ENCODE measurements at places on chromosomes 12 and 14.
A peak's percentile ranks its signal among the peaks of the same experiment; 100 is the strongest.

DNA sequence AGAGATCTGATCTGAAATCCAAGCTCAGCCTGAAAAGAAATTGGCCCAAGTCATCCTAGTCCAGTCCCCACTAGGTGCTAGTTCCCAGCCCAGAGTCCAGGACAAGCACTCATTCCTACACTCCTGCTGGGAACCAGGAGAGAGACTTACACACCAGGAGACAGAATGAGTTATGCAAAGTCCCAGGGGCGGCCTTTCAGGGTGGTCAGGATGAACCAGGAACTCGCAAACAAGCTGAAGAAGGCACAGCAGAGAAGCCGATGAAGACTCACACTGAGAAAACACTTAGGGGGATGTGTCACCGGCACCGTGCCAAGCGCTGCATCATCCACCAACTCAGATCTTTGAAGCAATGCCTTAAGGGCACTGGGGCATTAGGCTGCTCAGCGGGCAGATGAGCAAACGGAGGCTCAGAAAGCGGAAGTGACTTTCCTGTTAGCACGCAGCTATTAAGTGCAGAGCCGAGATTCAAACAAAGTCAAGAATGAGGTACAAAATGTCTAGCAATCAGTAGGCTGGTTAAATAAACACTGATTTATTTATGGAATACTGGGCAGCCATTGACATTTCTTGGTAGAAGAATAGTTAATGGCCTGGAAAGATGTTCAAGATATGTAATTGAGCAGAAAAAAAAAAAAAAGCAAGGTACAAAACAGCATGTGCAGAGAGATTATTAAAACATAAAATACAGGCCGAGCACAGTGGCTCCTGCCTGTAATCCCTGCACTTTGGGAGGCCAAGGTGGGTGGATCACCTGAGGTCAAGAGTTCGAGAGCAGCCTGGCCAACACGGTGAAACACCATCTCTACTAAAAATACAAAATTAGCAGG, 78.7 kb downstream of the LRRC74A start:
- peak; percentile 81 for DNase-seq

- DNase-seq, result peak; percentile 56
Observed at GRCh38 chr12:52495389-52495788, 2.3 kb upstream of the KRT6A start.

- no peak for DNase-seq
Observed at GRCh38 chr12:11133162-11133561, 1.3 kb downstream of the TAS2R30 start.

DNA sequence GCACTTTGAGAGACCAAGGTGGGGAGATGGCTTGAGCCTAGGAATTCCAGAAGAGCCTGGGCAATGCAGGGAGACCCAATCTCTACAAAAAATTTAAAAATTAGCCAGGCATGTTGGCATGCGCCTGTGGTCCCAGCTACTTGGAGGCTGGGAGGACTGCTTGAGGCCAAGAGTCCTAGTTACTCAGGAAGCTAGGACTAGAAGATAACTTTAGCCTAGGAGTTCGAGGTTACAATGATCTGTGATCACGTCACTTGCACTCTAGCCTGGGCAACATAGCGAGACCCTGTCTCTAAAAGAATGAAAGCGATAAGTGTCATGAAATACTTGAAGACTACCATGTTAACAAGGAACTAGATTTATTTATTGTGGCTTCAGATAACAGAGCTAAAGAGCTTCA, 3.5 kb downstream of the ATF7 start:
- DNase-seq, result no peak

DNA sequence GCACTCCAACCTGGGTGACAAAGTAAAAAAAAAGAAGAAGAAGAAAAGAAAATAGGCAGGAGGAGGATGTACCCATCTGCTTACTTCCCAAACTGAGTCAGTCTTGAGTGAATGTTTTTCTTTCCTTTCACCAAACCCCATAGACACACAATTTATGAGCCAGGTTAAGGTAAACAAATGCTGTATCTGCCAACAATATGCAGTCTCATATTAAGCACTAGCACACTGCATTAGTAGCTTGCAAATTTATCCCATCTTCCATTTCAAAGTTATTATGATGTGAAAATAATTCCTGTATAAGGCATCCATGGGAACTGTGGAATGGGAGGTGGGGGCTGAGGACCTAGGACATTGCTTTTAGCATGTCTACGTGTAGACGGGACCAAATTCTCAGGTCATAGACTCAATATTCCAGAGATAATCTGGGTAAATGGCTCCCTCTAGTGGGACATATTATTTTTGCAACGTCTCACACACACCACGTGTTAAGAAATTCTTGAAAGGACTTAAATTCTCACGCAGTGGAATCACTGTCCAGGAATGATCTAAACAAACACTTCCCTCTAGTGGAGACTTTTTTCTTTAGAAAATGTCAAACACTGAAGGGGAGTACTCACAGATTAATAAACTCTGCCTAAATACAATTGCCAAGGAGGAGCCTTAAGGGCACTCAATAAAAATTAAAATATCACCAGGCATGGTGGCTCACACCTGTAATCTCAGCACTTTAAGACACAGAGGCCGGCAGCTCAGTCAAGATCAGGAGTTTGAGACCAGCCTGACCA, 17.1 kb upstream of the OR10P1 start:
- DNase-seq, result peak; percentile 64

DNA sequence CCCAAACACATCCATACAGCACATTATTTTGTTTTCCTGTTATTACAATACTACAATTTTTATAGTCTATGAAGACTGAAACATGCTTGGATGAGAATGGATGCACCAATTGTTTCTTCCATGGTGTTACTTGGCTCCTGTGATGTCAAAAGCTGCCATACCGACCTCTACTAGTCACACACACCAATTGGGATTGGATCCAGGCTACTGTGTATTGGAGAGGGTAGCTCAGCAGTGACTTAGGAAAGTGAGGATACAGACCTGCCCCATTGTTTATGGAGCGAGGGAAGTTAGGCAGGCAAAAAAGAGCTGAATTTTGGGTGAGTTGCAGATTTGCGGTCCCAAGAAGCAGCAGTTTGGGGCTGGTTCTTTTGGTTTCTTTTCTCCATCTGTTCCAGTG, 30.8 kb upstream of the AKAP6 start:
- no peak for DNase-seq

- DNase-seq, result no peak
Observed at GRCh38 chr14:104532191-104532555, 47.4 kb upstream of the C14orf180 start.

- DNase-seq, result no peak
Observed at GRCh38 chr12:10097521-10097920, 1.3 kb downstream of the CLEC1A start.

DNA sequence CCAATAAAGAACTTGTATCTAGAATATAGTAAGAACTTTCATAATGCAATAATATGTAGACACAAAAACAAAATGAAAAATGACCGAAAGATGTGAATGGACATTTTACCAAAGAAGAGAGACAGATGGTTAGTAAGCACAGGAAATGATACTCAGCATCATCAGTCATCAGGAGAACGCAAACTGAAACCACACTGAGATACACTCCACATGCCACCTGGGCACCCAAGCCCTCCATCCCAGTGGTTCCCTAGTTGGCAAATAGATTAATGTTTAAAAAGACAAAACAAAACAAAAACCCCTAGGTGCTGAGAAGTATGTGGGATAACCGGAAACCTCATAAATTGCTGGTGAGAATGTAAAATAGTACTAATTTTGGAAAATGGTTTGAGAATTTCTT, 26.8 kb upstream of the VPS33A start:
- no peak for DNase-seq

GRCh38 chr14:79699206-79699605, 512.1 kb downstream of the DIO2 start:
- DNase-seq, result no peak

DNA sequence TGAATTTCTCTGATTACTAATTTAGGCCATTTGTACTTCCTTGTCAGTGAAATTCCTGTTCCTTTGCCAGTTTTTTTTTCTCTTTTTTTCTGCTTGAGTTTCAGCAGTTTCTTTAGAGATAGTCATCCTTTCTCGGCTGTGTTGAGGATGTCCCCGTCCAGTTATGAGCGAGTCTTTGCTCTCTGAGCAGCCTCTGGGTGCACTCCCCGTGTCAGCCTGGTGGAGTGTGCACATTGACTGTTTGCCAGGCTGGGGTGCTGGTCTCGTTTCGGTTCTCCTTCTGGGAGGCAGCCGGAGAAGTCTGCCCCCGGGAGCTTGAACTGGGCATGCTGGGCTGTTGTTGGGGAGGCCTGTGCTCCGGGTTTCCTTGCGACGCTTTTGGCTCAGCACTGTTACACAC, 3.0 kb downstream of the PACS2 start:
- no peak for DNase-seq

DNA sequence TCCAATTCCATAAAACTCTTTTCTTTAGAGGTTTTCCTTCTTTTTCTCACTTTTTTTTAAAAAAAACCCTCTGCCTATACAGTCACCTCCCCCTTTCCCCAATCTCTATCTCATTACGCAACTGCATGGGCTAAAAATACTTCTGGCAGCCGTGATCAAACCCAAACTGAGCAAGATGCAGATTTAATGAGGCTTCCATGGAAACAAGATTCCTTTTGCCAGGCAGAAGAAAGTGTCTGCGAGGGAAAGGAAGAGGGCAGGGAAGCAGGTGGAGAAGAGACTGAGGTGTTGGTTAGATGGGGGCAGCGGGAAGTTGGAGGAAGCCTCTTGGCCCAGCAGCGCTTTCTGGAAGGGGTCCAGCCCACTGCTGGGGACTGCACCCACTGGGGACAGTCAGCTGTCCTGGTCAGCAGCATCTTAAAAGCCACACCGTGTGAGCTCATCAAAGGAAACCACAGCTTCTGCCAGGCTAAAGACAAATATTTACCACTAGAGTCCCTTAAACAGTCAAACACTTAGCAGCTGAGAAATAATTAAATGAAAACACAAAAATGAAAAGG, 90.4 kb downstream of the SLC8A3 start:
- DNase-seq, result peak; percentile 15

GRCh38 chr12:129868575-129868974, 35.2 kb downstream of the TMEM132D start:
- no peak for DNase-seq

DNA sequence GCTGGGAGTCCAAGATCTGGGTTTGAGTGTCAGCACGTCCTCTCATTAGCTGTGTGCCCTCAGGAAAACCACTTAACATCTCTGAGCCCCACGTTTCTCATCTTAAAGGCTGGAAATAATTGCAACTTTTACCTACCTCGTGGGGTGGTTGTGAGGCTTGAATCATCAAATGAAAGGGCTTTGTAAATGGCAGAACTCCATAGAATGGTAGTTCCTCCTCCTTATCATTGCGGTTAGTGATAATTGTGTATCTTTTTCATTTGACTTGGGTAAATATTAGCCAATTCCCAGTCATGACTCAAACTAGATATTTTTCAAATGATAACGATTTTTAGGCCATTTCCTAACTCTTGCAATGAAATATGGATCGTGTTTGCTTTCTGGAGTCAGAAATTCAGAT, 205.5 kb downstream of the CHST11 start:
- no peak for DNase-seq

- peak; percentile 11 for DNase-seq
Observed at GRCh38 chr12:104057771-104058197, 6.5 kb upstream of the HCFC2 start.

DNA sequence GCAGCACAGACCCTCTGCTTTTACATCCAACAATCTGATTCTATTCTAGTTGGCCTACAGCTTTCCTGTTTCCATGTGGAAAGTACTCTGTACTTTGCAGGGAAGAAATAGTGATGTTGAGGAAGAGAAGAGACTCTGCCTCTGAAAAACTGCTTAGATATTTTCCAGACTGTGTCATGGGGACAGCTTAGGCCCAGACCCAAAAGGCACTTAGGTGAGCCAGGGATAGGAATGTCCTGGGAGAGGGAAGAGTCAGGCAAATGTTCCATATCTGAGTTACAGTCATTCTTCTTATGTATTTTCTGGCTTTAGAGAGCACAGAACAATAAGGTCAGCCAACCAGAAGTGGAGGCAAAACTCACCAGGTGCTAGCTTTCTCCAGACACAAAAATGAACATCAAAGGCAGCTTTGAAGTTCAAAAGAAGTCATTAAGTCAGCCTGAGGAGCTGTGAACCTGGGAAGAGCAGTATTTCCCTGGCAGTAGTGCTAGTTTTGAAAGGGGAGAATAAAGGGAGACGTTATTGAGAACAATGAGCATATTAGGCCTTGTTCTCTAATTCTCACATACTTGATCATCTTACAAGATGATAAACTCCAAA, 199.7 kb upstream of the LMNTD1 start:
- DNase-seq, result no peak

DNA sequence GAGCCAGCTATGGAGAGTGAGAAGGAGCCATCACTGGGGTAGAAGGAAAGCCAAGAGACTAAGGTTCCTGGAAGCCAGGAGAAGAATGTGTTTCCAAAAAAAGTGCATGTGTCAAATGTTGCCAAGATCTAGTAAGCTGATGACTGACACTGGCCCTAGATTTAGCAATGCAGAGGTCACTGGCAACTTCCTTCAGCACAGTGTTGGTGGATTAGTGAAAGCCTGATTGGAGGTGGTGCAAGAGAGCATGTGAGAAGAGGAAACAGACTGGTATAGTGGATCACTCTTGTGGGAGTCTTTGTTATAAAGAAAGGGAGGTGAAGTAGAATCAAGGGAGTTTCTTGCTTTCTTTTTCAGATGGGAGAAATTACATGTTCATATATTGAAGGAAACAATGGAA, 34.1 kb upstream of the CHGA start:
- DNase-seq, result no peak

- DNase-seq, result no peak
Observed at GRCh38 chr12:12408265-12408690, 51.4 kb downstream of the BORCS5 start.

DNA sequence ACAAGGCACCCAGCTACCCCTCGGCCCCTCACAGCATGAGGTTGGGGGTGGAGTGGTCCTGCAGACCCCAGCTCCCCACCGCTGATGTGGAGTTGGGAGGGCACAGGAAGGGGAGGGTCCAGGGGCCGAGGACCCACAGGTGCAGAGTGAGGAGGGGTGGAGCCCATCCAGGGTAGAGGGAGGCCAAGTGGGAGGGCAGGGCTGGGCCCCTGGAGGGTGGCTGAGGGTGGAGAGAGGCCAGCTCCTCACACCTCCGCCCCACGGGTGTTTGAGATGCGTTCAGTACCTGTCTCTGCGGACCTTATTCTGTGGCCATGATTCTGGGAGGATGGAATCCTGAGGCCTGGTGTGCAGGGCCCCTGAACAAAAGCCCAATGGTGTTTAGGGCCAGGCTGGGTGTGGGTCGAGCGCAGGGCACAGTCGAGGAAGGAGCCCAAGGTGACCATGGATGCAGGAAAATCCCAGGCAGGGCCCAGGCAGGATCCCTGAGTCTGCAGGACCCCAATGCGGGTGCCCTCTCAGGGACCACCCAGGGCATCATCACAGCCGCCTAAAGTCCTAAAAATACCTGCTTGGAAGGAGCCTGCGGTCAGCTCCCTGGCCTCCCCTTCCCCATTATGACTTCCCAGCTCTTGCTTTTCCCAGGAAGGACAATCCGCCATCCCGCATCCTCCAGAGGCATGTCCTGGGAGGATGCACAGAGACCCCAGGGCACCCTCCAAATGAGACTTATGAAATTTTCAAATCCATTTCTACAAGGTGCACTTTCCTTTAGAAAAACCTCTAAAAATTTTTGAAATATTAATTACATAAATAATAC, 377.1 kb upstream of the SFSWAP start:
- no peak for DNase-seq
